NCI-H460 (cell line): ENCODE measurements at places on chromosomes 12 and 14.

GRCh38 chr14:96014176-96014575 lies 25.0 kb upstream of the C14orf132 start:
- no peak for DNase-seq

DNA sequence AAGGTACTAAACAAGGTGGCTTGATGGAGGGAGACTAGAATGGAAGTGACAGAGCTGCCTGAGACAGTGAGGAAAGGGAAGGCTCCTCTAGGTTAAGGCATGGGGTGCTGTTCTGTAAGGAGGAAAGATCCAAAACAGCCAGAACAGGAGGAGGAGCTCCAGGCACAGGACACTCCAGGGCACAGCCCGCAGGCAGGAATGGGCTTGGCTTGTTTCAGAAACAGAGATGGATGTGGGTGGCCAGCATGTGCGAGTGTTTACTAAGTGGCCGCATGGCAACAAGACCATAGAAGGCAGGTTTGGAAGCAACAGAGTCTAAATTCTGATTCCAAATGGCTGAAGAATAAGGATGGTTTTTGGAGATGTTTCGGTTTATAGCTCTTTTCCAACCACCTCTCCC lies 889.1 kb downstream of the AACS start:
- DNase-seq: no peak

- no peak for DNase-seq
Measured at GRCh38 chr12:58920961-58921861, 907 bp upstream of the LRIG3 start.

- no peak for DNase-seq
Measured at GRCh38 chr14:95959317-95959716, 79.8 kb upstream of the C14orf132 start.

GRCh38 chr12:29070309-29070708 lies 78.8 kb upstream of the FAR2 start:
- DNase-seq: no peak

DNA sequence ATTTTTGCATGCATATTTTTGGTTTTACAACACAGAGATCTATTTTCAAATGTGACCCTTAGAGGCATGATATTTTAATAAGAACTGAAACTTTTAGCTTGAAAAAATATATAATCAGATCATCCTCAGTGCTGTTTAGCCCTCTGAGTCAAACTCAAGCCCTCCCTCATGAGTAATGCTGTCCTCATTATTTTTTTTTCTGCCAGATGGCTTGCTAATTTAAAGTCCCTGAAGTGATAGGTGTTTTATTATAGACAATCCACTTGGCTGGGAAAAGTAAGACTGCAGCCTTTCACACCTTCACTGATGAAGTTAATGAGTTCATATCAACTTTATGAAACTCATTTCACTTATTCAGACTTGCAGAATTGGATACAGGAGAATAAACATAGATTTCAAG lies 227.7 kb downstream of the SLC16A7 start:
- no peak for DNase-seq

DNA sequence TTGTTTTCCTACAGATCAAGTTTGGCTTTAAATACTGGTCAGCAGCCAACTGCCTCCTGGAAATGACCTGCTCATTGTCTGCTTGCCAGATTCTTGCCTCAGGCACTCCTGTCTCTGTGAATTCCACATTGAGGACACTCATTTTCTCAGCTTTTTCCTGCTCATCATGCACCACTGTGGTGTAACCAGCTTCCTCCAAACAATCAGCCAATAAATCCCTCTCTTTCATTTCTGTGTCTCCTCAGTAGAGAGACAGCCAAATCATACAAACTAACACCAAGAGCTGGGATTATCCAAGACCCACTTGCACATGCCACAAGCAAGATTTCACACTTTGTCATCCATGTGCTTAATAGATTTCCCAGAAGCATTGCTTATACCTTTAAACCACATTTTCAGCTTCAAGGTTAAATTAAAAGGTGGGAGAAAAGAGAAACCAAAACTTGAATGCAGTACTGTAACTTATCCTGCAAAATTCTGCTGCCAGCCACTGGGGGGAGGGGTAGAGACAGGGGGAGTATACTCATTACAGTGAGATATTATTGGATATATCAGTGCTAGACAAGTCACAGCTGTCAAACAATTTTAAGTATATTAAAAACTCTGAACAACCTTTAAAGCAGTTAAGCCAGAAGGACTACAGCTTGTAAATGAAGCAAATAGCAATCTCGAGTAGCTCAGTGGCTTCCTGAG lies 105.0 kb downstream of the PPP2R5E start:
- no peak for DNase-seq

DNA sequence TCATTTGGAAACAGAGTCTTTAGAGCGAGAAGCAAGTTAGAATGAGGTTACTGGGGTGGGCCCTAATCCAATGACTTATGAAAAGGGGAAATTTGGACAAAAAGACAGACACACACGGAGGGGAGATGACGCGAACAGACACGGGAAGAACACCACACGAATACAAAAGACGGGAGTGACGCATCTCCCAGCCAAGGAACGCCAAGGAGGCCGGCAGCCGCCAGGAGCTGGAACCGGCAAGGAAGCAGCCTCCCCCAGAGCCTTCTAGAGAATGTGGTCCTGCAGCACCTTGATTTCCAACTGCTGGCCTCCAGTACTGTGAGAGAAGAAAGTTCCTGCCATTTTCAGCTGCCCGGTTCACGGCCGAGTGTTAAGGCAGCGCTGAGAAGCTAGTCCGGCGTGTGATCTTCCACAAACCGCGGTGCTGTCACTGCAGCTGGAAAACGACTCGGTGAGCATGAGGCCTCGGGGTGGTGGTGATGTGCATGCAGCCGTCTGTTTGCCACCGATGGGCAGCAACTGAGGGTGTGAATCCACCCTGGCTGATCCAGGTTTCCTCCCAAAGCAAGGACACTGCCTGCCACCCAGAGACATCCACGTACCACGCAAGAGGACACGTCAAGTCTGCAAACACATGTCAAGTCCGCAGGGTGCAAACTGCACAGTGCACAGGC lies 124.5 kb downstream of the NCOR2 start:
- no peak for DNase-seq

- no peak for DNase-seq
Measured at GRCh38 chr12:50604640-50604920, 99.8 kb downstream of the DIP2B start.

- DNase-seq: no peak
Measured at GRCh38 chr12:122161682-122162081, 12.3 kb downstream of the IL31 start.
